Activated naive CD4-positive, alpha-beta T cell treated with anti-CD3 and anti-CD28 coated beads, Interleukin-2, amount 50 U/mL, for 72 hours (primary cell): ENCODE measurements at places on chromosomes 7 and 10. TPM values are rescaled to one million over a fixed set of nuclear protein-coding genes. Genes with fewer than 3 reads are reported as not detected.

GRCh38 chr7:157087646-157088045 lies 51.1 kb upstream of the UBE3C start:
- DNase-seq = no peak

DNA sequence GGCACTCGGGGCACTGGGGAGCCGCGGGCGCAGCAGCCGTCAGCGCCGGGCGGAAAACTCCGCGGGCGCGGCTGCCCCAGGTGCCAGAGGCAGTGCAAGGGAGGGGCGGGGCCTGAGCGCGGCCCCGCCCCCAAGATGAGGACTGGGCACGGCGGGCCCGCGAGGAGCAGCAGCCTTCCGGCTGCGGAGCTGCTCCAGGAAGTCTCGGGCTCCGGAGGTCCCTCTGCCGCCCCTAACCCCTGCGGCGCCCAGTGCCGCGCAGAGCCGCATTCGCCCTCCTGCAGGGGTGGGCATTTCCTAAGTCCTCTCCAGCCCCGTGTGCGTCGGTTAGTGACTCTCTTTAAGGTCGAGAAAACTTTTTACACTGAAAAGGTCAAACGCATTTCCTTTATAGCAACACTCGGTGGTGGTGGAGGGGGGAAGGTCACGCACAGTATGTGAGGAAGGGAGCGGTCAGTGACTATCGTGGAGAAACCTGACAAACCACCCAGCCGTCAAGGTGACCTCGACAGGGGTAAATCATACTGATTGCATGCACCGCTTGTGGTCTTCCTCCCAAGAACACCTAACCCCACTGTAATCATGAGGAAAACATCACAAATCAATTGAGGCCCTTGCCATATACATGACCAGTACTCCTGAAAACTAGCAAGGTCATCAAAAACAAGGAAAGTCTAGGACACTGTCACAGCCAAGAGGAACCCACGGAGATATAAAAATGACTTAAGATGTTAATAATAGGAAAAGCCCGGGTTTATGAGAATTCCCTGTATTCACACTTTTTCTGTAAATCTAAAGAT lies at the start of gene ANXA11:
Gene ANXA11 (minus strand): TSS at position 61 of the 800 bp plus-strand sequence. CDS start 32,676 bp downstream, outside the sequence.
- DNase-seq = peak; percentile 80

The C10orf53 gene
- not detected for total RNA-seq

GRCh38 chr7:111642373-111642772 lies 80.1 kb upstream of the IMMP2L start:
- no peak for DNase-seq

- no peak for DNase-seq
These were observed 45.6 kb upstream of the FGL2 start for GRCh38 chr7:77245015-77245755.

GRCh38 chr7:333393-333764 lies 43.4 kb downstream of the FOXL3 start:
- no peak for DNase-seq

GRCh38 chr10:108894402-108895301 lies 1028.7 kb downstream of the XPNPEP1 start:
- no peak for DNase-seq

- no peak for DNase-seq
These were observed 22.5 kb upstream of the HIBADH start for GRCh38 chr7:27685209-27685608.

DNA sequence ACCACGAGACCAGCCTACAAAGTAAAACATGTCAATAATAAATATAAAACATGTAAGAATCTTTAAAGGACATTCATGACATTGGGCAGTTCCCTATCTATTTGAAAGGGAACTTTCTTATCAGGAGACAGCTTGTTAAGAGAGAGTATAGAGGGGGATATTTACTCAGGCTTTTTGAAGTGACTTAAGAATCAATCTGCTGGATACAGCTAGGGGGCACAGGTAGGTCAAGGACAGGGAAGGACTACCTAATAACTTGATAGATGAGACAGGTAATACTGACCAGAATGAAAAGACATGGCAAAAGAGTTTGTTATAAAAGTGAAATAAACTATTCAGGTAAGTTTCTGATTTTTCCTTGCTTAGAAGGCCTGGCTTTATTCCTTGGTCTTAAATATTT lies 21.8 kb upstream of the LRRD1 start:
- DNase-seq = no peak

- DNase-seq = no peak
These were observed 58.6 kb upstream of the CTBP2 start for GRCh38 chr10:125218967-125219366.

DNA sequence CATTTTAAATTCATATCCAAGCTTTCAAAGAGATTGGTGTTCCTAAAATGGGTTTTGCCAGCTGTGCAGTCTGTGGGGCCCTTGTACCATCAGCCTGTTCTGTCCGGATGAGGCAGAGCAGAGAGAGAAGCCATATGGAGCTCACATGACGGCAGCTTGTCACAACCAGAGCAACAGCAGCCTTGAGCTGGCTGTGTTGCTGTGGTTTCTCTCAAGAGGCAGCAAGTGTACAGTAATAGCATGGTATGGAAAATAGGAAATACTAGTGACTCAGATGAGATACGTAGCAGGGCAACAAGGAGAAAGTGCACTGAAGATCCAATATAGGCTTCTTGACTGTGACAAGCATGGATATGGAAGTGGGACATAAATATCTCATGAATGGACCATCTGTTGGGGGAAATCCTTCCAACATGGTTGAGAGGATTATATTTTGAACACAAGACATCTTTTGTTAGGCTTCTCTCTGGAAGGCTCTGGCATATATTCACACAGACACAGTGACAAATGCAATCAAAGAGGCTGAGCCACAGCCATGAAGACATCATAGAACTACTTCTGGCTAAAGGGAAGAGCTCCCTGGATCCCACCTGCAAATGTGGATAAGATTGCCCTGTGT lies 251.0 kb upstream of the TAC1 start:
- no peak for DNase-seq

The GTF2IRD1 gene
- total RNA-seq = 6.4 TPM

The AEBP1 gene
- 26.9 TPM for total RNA-seq

GRCh38 chr10:24215603-24216002 lies 6.7 kb downstream of the KIAA1217 start:
- no peak for DNase-seq

- no peak for DNase-seq
These were observed 483.0 kb downstream of the PLXDC2 start for GRCh38 chr10:20299034-20299736.

DNA sequence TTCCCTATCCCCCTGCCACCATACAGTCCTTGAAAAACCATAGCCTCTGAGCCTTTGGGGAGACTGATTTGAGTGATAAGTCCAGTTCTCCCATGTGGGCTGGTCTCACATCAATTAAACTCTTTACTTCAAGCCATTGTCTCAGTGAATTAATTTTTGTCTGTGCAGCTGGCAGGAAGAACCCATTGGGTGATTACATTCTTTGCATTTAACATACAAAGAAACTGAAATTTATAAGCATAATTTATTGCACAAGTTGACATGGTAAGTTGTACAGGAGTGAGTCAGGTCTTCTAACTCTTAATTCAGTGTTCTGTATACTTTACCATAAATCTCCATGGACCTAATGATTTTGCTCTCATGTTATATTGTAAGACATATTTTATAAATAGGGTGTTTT lies 1613.0 kb upstream of the LRRTM3 start:
- DNase-seq = no peak

GRCh38 chr10:132232023-132232951 lies 45.5 kb downstream of the DPYSL4 start:
- no peak for DNase-seq

GRCh38 chr10:85148693-85149640 lies 820.6 kb downstream of the CCSER2 start:
- DNase-seq = no peak

DNA sequence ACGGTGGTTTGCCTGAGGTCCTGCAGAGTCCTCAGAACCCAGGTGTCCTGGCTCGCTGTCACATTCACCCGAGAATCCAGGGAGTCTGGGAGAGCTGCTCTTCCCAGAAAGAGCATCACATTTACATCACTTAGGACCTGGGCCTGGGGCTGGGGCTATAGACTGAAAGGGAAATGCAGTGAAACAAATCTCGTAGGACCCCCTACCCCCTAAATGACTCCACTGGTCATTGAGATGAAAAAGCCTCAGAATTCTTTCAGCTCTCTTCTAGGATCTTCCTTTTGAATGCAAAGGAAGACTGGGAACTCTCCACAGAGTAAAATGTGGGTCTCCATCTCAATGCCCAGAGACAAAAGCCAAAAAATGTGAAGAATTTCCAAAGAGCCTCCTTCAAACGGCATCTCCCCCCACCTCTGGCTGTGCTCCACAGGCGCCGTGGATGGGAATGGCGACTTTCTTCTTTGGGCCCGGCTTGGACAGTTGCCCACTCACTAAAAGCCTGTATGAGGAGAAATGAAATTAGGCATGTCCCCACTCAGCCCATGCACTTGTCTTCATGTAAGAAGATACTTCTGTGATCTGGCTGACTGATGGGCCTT lies 49.0 kb upstream of the PODXL start:
- DNase-seq = no peak

DNA sequence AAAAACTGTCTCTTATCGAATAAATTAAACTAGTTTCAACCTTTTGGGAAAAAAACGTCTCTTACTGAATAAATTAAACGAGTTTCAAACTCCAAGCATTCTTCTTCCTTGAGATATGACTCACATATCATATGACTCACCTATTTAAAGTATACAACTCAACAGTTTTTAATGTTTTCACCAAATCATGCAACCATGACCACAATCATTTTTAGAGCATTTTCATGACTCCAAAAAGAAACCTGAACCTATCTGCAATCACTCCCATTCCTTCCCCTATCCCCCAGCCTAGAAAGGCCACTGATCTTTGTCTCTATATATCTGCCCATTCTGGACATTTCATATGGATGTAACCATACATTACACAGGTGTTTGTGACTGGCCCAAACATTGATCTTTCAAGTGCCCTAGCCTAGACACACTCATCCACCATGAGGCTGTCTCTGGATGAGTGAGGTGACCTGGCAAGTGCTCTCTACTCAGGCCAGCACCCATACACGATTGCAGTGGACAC lies 115.3 kb downstream of the PIP4K2A start:
- DNase-seq = no peak

DNA sequence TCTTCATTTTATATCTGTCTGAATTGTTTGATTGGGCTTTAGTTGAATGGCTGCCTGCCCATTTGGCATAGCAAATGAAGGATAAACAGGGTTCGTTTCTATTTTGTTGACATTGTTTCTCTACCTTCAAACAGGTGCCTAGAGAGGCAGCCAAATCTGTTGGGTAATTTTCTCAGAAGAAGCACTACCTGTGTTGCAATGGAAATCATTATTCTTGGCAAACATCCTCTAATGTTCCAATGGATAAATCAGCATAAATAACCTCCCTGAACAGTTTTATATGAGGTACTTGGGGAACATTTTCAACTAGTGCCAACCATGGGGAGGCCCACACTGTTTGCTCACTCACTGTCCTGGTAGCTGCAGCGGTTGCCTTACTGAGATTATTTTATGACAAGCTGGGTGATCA lies 64.4 kb upstream of the PLPP4 start:
- DNase-seq = no peak

- DNase-seq = no peak
These were observed 158.0 kb downstream of the AUTS2 start for GRCh38 chr7:69756235-69756634.

- DNase-seq = no peak
These were observed 13.5 kb downstream of the LRRC20 start for GRCh38 chr10:70368774-70369482.

GRCh38 chr10:110629680-110630191 lies 14.4 kb upstream of the RBM20 start:
- no peak for DNase-seq

The KIF5B gene
- 48.5 TPM for total RNA-seq

- DNase-seq = no peak
These were observed 41.3 kb downstream of the AVL9 start for GRCh38 chr7:32536585-32536984.

GRCh38 chr10:124384172-124384571 lies 34.6 kb downstream of the OAT start:
- no peak for DNase-seq

- no peak for DNase-seq
These were observed 908 bp downstream of the NOM1 start for GRCh38 chr7:156950381-156950858.

DNA sequence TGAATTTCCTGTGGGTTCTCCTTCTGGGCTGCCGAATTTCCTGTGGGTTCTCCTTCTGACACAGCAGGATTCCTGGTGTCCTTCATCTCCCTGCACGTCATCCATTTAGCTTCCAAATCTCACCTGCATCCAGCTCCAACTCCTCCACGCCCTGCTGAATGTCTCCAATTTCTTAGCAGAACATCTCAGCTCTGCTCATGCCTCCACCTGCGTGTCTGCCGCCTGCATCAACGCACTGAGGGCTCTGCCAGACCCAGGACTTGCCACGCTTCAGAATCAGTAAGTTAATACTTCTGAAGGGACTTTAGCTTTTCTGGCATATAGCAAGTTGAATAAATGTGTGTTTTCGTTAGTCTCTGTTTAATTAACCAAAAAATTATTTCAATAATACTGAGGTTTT lies 31.1 kb upstream of the VIPR2 start:
- DNase-seq = no peak

- DNase-seq = no peak
These were observed 63.0 kb downstream of the VOPP1 start for GRCh38 chr7:55509322-55509721.

GRCh38 chr10:100568912-100569311 lies 33.2 kb downstream of the HIF1AN start:
- no peak for DNase-seq

GRCh38 chr10:72297281-72297804 lies 23.6 kb downstream of the DDIT4 start:
- DNase-seq = peak; percentile 99

The TMEM213 gene
- 0.18 TPM for total RNA-seq

The HELLS gene
- 161 TPM for total RNA-seq
